ENCODE measurements at places on chromosomes 6 and 20. TPM values are rescaled to one million over a fixed set of nuclear protein-coding genes. Genes with fewer than 3 reads are reported as not detected.

USP49 gene
- total RNA-seq = 25.1 TPM

CCN2 gene
- 24.2 TPM for total RNA-seq

HCRTR2 gene
- not detected for total RNA-seq

THEMIS gene
- total RNA-seq = not detected

DNA sequence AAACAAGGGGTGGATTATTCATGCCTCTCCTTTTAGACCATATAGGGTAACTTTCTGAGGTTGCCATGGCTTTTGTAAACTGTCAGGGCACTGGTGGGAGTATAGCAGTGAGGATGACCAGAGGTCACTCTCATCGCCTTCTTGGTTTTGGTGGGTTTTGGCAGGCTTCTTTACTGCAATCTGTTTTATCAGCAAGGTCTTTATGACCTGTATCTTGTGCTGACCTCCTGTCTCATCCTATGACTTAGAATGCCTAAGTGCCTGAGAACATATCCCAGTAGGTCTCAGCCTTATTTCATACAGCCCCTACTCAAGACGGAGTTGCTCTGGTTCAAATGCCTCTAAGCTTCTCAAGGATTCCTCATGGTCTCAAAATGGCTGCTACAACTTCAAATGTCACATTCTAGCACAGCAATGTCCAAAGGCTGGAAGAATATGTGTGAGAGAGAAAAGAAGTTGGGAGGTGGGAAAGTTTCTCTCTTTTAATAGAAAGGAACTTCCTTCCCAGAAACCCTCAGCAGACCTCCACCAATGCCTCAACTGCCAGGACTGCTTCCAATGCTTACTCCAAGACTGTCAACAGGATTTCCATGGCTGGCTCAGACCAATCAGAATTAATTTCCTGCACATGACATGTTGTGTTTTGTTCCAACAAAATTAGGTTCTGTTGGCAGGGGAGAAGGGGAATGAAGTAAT, 46.6 kb upstream of the SLC9A8 start:
- H3K27me3 ChIP-seq = no peaks in the 10 kb centered on the region
- no peaks in the 10 kb centered on the region for H3K36me3 ChIP-seq
- H3K4me1 ChIP-seq = peaks cover 42% of the 10 kb centered on the region
- DNase-seq = no peak

GRCh38 chr6:57013521-57013926, 33.0 kb upstream of the KIAA1586 start:
- H3K4me3 ChIP-seq = no peak overlapping the region
- no peak overlapping the region for H3K27ac ChIP-seq
- no peaks in the 10 kb centered on the region for H3K36me3 ChIP-seq
- H3K4me1 ChIP-seq = no peaks in the 10 kb centered on the region
- no peak for DNase-seq

GRCh38 chr6:105587349-105588122, 184.7 kb upstream of the PREP start:
- no peaks in the 10 kb centered on the region for H3K36me3 ChIP-seq
- peaks cover 28% of the 10 kb centered on the region for H3K4me1 ChIP-seq
- H3K4me3 ChIP-seq = peak overlapping the region; percentile 24
- peak overlapping the region; percentile 97 for H3K27ac ChIP-seq
- DNase-seq = no peak
- peaks cover 2% of the 10 kb centered on the region for H3K27me3 ChIP-seq

GRCh38 chr6:12174878-12175277, 115.3 kb upstream of the EDN1 start:
- no peak overlapping the region for H3K27ac ChIP-seq
- peaks cover 5% of the 10 kb centered on the region for H3K4me1 ChIP-seq
- no peaks in the 10 kb centered on the region for H3K27me3 ChIP-seq

- peaks cover 4% of the 10 kb centered on the region for H3K36me3 ChIP-seq
- H3K4me3 ChIP-seq = no peak overlapping the region
- no peak for DNase-seq
- no peaks in the 10 kb centered on the region for H3K27me3 ChIP-seq
- H3K4me1 ChIP-seq = no peaks in the 10 kb centered on the region
- no peak overlapping the region for H3K27ac ChIP-seq
These were observed 120.8 kb downstream of the BACH2 start for GRCh38 chr6:90175627-90176538.

Measured in neural crest cell (in vitro differentiated cells).